ENCODE measurements at places on chromosomes 1 and 21. TPM values are rescaled to one million over a fixed set of nuclear protein-coding genes. Genes with fewer than 3 reads are reported as not detected.

- no peak for DNase-seq
Measured at GRCh38 chr21:44442266-44443125, 12.8 kb upstream of the LRRC3 start.

DNA sequence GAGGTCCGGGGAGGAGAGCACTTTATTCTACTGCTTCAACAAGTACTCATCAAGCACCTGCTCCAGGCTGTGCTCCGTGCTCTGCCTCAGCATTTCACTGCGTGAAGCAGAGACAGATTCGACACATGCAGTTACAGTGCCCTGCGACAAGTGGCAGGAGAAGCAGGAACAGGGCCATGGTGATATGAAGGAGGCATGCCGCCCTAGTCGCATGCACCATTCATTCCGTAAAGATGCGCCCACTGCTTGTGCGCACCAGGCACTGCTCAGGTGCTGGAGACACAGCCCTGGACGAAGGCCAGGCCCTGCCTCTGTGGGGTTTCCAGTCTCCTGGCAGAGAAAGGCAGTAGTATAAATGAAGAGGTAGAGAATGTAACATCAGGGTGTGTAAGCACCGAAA lies 206.6 kb downstream of the HIVEP3 start:
- DNase-seq = no peak

GRCh38 chr1:21114431-21114830 lies 62.3 kb downstream of the EIF4G3 start:
- no peak for DNase-seq

The FAM78B gene
- total RNA-seq = 0.30 TPM

The FNBP1L gene
- 2.4 TPM for total RNA-seq

The ATP1A2 gene
- not detected for total RNA-seq

The CA6 gene
- not detected for total RNA-seq

The AGMAT gene
- total RNA-seq = 8.9 TPM

DNA sequence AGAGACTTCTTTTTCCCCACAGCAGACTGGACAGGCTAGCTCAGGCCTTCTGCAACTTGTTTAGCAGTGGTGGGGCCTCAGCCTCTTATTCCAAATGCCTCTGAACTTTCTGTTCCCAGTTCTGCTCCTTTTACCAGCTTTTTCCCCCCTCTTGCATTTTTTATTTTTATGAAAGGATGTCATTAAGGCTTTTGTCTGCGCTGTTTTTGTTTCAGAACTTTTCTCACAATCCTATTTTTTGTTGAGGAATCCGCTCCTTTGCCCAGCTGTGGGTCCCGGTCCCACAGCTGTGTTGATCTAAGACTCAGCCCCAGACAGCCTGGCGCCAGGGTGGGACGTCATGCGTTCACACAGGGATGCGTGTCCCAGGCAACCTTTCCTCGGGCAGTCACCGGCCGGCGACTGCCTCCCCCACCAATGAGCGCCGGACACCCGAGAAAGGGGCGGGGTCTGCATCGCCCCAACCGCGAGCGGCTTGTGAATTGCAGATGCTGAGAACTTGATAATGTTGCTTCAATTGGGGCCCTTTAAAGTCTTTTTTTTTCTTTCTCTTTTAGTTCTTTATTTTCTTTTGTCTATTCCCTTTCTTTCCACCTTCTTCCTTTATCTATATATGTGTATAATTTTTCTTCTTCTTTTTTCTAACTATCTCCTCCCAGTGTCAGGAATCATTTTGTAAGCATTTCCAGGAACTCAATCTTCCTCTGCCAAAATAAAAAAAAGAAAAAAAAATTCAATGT lies 3.0 kb upstream of the ID3 start:
- DNase-seq = peak; percentile 34

DNA sequence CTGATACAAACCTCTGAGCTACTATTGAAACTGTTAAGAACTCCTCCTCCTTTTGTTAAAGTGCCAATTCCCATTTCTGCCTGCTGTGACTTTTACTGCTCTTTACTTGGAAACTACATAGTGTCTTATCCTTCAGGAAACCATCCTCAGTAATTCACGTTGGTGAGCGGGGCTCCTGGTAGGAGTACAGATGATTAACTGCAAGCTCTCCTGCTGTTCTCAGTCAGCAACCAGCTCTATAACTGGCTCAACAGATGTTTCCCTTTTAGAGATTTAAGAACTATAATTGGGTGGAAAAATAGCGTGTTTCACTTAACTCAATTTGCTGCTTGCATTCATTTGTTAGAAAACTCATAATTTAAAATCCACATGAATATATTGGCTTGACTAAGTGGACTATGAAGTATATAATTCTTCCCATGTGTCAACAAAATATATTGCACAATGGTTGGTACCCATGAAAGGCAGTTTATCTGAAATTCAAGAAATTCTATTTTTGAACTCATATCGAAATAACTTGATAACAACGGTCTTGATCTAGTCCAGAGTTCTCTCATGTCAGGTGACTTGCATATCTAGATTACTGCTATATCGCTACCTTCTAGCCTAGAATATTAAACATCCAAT lies 574.0 kb downstream of the KCNT2 start:
- no peak for DNase-seq

The TNNI3K gene
- total RNA-seq = not detected

DNA sequence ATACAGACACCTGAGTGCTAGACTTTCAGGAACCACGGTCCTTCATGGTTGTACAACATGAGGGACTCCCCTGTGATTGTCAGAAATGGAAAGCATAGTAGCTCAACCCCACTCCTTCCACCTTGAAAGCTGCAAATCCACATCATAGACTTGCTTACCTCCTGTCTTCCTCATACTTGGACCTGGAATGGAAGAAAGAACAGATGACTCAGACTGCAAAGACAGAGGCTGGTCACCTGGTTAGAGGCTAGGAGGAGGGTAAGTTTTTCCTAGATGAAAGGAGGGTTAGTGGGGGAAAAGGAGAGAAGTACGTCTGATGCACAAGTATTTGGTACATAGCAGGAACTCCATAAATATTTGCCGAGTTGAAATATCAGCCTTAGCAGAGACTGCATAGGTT lies 37.2 kb downstream of the LRRC71 start:
- DNase-seq = no peak

The OR2T2 gene
- not detected for total RNA-seq

The NUF2 gene
- total RNA-seq = 1.5 TPM

GRCh38 chr1:28437924-28438699 lies 67.7 kb upstream of the RCC1 start:
- no peak for DNase-seq

The SPRR3 gene
- total RNA-seq = not detected

DNA sequence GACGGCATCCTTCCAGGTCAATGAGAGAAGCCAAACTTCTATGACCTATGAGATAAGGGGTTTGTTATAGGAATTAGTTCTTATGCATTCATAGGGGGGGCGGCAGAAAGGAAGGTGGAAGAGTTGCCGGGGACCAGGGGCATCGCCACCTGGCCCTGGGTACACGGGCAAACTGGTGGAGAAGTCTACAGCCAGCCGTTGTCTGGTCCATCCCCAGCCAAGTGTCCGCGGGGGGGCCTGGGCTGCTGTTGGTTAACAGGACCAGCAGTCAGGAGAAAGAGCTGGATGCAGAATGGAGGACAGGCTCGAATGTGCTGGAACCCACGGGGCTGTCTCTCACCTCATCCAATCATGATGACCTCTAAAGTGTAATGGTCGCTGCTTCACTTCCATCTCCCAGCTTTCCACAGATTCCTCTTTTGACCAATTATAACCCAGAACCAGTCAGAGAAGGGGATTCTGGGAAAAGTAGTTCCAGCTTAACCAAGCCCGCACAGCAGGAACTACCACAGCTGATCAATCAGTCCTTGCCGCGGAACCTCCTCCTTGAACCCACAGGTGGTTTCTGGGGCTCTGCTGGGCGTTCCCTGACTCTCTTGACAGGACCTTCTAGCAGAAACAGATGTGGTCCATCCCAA lies 17.8 kb downstream of the TMEM51 start:
- DNase-seq = no peak

- DNase-seq = no peak
Measured at GRCh38 chr1:155940993-155941844, at the start of gene RXFP4. Gene RXFP4 (plus strand): TSS chr1:155941638. CDS start chr1:155941710, 72 bp downstream.

The PDE9A gene
- total RNA-seq = 7.3 TPM

The C1QC gene
- not detected for total RNA-seq

DNA sequence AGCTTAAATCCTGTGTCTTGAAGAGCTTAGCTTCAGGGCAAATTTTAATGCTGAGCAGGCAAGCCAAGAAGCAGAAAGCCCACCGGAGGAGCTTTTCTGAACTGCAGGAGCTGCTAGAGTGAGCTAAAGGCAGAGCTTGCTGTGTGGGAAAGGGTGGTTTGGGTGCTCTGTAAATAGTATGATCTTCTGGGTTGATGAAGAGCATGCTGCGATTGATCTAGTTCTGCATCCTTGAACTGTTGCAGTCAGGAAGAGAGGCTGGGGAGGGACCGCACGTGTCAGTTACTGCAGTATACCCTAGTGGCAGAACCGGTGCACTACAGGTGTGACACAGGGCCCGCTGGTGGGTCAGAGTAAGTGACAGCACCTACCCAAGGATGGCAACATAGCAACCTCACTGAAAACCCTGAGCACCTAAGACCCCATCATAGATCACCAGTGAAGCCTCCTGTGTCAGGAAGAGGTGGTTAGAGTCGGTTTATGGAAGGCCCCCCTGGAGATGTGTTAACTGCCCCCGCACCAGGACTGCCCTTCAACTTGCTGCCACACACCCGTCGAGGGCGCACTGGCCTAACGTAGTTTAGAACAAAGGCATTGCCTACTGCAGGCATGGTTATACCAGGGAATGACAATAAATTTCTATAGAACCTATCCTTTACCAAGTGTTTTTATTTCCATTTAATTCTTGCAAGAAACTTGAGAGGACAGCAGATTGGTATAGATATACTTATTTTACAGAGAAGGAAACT lies 146.0 kb upstream of the KIAA0040 start:
- peak; percentile 16 for DNase-seq

The SMAP2 gene
- total RNA-seq = 341 TPM

GRCh38 chr1:86272083-86272482 lies 115.5 kb upstream of the COL24A1 start:
- DNase-seq = no peak

The USP25 gene
- total RNA-seq = 64.6 TPM

The CD5L gene
- not detected for total RNA-seq

- no peak for DNase-seq
Measured at GRCh38 chr21:36606983-36607325, 92.0 kb upstream of the SIM2 start.

The PROK1 gene
- total RNA-seq = not detected

GRCh38 chr1:153680120-153680403 lies 1.6 kb downstream of the NPR1 start:
- DNase-seq = no peak

The C8A gene
- not detected for total RNA-seq

GRCh38 chr1:30687886-30688285 lies 35.5 kb downstream of the MATN1 start:
- no peak for DNase-seq

DNA sequence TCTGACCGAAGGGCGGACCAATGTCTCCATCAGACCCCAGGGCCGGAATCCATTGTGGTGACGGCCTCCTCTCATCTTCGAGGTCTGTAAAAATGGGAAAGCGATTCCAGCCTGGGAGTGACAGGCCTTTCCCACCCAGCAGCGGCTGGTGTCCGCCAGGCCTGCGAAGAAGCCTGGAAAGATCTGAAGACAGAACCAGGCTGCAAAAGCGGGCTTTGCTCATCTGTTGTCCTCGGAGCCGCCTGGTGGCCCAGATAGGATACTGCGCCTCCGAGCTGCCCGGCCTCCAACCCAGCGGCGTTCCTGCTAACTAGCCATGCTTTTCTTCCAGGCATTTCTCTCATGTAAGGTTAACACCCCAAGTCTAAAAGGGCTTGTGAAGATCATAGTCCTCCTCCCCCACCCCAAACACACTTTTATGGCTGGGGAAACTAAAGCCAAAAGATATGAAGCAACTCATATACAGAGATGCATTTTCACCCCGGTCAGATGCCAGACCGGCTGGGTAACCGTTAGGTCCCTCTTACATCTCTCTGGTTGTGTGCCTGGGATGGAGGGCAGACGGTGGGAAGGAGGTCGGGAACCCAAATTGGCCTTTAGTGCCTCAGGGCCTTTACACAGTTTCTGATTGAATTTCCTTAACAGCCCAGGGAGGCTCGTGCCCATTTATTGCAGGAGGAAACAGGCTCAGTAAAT lies 1.9 kb upstream of the DHRS3 start:
- peak; percentile 75 for DNase-seq

The PAQR7 gene
- 1.6 TPM for total RNA-seq

DNA sequence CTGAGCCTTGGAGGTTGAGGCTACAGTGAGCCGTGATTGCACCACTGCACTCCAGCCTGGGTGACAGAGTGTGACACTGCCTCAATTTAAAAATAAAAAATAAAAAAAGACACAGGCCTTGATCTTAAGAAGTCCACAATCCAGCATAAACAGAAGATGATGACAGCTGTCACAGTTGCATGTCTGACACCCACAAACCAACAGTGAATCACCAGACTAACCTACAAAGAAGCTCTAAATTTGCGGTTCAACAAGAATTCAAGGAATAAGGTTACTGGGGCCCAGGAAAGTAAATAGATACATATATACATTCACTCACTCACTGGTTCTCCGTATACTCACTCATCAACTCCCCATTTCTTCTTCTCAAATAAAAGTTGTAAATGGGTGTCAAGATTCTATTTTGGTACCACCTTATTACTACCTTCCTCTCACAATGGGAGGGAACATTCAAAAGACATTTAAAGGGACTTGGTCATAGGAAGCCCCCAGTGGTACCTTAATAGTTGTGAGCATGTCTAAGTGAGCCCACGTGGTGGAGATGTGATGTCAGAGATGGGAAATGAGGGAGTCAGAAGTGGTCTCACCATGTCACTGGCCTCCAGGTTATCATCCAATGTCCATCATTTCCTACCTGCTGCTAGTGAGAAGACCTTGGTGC lies 66.9 kb upstream of the PRDX6 start:
- DNase-seq = no peak

The TMPRSS15 gene
- not detected for total RNA-seq

GRCh38 chr1:89697383-89697782 lies 64.5 kb downstream of the LRRC8C start:
- DNase-seq = no peak

The CFAP141 gene
- not detected for total RNA-seq

DNA sequence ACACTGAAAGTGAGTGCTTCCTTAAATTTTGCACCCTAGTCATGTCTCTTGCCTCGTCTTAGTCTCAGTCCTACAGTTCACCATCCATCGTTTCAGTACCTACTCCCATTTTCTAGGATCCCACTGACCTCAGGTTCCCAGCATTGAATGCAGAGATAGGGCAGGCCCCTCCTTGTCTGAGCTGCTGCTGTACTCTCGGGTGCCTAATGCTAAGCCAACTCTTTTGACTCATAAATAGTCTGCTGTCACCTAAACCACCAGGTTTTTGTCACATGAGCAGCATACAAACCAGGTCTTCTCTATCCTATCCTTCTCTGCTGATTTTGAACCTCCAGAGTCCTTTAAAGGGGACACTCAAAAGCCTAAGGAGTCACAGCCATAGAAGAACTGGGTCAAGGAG lies 3.0 kb downstream of the ARHGAP30 start:
- no peak for DNase-seq

DNA sequence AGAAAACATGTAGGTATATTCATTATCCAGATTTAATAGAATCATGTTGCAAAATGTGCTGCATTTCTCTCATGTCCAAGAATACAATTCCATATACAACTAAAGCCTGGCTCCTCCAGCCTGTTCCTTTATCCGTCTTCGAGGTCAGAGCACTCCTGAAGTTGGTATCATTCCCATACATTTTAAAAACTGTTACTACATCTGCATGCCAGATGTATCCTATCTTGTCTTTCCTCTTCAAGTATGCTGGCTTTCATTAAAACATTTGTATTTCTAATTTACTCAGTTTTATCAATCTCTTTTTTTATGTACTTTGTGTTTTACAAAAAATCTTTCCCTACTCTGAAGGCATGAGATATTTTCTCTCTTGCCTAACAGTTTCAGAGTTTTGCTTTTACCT lies 536.6 kb upstream of the USP24 start:
- no peak for DNase-seq

The GABRD gene
- total RNA-seq = 0.22 TPM

The ATP6V1G3 gene
- not detected for total RNA-seq

The PDC gene
- total RNA-seq = not detected
